ENCODE measurements at places on chromosomes 5 and 9. TPM values are rescaled to one million over a fixed set of nuclear protein-coding genes. Genes with fewer than 3 reads are reported as not detected.

The MYO10 gene
- total RNA-seq, result not detected

DNA sequence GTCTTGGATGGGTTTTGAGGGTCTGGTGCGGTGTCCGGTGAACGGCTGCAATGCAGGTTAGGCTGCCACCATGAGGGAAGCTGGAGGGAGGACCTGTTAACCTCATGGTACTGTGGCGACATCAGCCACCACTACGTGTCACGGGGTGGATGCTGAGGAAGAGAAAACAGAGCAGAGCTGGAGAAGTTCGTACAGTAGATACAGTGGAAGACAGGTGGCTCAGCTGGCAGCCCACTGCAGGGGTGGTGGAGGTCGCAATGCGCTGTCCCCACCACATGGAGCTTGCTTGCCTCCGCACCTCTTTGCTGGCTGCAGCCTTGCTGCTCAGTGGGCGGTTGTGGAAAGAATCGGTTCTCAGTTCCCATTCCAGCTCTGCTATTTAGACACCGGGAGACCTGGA is 2.8 kb downstream of the DCANP1 start:
- no peak for DNase-seq

GRCh38 chr9:110753731-110754231 is 85.2 kb downstream of the MUSK start:
- no peak for DNase-seq

DNA sequence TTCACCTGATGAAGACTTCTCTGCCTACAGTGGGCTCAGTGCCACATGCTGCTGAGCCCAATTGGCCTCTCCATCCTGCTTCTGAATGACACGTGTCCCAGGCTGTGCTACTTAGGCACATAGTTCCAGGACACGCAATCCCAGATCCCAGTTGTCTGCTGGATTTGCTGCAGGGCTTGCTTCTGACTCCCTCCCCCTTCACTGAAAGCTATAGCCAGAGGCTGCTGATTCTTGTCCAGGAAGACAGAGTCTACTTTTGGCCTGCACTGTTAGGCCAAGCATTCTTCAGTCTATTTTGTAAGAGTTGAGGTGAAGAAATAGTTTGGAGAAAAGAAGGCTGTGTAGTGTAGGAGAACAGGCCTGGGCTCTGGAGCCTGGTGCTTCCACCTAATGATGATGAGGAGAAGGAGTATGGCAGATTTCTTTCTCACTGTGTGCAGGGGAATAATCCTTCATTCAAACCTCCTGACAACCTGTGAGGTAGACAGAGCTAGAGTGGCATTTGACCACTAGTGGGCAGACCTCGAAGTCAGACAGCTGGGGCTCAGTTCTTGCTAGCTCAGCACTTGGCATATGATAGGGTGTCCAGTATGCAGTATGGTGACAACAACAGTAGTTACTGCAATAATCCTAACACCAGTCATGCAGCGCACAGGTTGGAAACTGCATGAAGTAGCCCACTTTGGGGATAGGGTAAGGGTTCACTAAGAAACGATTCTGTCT is 19.5 kb upstream of the ASPN start:
- no peak for DNase-seq

- DNase-seq, result no peak
Observed at GRCh38 chr5:102922799-102923477, 167.8 kb downstream of the PAM start.

The IL9 gene
- not detected for total RNA-seq

GRCh38 chr5:139445325-139446170 is 6.2 kb upstream of the DNAJC18 start:
- DNase-seq, result no peak

- no peak for DNase-seq
Observed at GRCh38 chr5:159103086-159103485, 3.4 kb upstream of the EBF1 start.

DNA sequence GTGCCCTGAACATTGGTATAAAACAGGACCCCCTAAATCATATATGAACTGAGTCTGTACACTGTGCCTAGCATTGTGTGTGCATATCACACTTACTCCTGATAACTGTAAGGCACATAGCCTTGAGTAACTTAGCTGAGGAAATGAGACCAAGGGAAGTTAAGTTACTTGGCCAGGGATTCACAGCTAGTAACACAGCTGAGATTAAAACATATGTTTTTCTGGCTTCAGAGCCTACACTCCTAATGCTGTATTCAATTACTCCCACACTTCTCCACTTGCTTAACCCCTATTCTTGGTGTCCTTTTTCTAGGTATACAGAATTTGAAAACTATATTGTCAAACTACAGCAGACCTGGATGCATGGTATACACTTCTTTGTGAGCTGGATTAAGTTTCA is 12.8 kb downstream of the GHR start:
- no peak for DNase-seq

GRCh38 chr5:43661102-43661501 is 58.1 kb downstream of the NNT start:
- DNase-seq, result peak; percentile 42

- no peak for DNase-seq
Observed at GRCh38 chr5:179275941-179276837, 69.1 kb downstream of the ADAMTS2 start.

DNA sequence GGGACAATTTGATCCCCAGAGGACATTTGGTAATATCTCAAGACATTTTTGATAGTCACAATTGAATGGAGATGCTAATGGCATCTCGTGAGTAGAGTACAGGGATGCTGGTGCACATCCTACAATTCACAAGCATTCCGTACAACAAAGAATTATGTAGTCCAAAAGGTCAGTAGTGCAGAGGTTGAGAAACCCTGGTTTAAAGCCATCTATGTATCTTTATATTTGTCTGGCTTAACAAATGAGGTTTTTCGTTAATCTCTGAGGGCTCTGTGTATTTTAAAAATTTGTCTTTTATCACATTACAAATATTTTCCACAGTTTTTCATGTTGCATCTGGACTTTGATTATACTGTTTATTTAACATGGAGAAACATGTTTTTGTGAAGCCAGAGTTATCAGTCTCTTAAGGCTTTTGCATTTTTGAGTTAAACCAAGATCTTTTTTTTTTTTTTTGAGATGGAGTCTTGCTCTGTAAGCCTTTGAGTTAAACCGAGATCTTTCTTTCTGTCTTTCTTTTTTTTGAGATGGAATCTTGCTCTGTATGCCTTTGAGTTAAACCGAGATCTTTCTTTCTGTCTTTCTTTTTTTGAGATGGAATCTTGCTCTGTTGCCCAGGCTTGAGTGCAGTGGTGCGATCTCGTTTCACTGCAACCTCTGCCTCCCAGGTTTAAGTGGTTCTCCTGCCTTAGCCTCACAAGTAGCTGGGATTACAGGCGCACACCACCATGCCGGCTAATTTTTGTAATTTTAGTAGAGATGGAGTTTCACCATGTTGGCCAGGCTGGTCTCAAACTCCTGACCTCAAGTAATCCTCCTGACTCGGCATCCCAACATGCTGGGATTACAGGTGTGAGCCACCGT is 2.8 kb downstream of the HSDL2 start:
- no peak for DNase-seq

DNA sequence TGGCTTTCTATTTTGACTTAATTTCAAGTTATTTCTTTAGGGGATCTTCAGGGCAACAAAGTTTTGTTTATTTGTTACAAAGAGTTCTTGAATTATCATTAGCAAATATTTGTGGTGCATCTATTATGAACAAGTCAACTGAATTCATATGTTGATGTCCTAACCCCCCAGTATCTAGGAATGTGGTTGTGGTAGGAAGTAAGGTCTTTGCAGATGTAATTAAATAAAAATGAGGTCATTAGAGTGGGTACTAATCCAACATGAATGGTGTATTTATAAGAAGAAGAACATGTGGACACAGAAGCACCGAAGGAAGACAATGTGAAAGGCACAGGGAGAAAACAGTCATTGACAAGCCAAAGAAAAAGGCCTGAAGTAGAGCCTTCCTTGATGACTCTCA is 474.0 kb upstream of the DAB2 start:
- DNase-seq, result no peak

GRCh38 chr9:108722396-108722795 is 133.4 kb downstream of the ACTL7B start:
- no peak for DNase-seq

The ANXA2R gene
- 29.3 TPM for total RNA-seq

GRCh38 chr9:112029921-112030444 is 133.4 kb downstream of the UGCG start:
- DNase-seq, result no peak

DNA sequence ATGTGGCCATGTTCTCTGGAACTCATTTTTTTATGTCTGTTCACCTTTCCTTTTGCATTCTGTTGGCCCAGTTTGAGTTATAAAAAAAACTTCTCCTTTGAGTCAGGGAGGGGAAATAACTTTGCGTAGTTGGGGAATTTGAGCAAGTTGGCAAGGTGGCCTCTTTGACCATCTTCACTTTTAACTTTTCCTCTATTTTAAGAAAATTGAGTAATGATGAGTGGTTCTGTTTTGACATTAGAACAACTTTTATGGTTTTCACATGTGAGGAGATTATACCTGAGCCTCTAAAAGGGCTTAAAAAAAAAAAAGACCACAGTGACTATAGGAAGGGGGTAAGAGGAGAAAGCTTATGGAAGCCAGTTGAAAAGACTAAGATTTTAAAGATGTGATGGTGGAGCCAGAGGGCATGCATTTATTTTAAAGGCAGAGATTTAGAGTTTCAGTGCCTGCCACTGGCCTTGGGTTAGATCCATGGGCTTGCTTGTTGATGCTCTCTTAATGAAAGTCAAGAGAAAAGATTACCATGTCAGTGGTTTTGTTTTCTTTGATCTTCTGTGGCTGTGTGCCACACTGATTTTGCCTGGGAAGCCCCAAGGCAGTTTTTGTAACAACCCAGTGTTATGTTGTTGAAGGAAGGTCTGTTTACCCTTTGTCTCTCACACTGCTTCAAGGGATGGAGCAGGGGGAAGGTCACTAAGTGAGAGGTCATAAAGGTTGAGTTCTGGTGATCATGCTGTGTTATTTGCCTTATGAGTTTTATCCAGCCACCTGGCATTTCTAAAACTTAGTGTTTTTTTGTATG is 219.7 kb upstream of the CD180 start:
- DNase-seq, result no peak

GRCh38 chr9:96299823-96300222 is 2.2 kb downstream of the HSD17B3 start:
- no peak for DNase-seq

DNA sequence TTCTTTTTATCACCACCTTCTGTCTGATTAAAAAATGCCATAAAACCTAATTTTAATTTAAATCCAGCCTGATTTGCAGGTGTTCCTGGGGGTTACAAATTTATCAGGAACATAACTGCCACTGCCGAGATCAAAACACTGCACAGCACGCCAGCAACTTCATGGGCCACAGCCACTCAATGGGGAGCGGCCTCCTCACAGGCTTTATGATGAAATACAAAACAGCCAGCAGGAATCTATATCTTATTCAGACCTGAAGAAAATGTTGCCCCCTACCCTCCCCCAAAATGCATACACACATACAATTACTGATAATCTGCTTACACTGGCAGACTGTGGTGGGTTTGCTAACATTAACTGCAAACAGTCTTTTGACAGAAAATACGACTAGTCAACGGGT is 151.7 kb upstream of the POU5F2 start:
- DNase-seq, result no peak

GRCh38 chr9:134617836-134618162 is 23.8 kb upstream of the COL5A1 start:
- DNase-seq, result no peak

- no peak for DNase-seq
Observed at GRCh38 chr9:74672237-74672636, 175.1 kb downstream of the RORB start.

- DNase-seq, result no peak
Observed at GRCh38 chr9:118957585-118957984, 411.6 kb downstream of the BRINP1 start.

The DMRT2 gene
- not detected for total RNA-seq
